Right cardiac atrium (tissue), 5 donors: ENCODE measurements at places on chromosomes 3 and 15.

GRCh38 chr15:35876762-35877161, 330.8 kb upstream of the DPH6 start:
- no peak for DNase-seq

- DNase-seq, result peak; percentile 60
These were observed 73.8 kb downstream of the ABTB1 start for GRCh38 chr3:127746400-127747057.

- no peak for DNase-seq
These were observed 223.8 kb downstream of the NTRK3 start for GRCh38 chr15:88032787-88033186.

- DNase-seq, result no peak
These were observed 64.5 kb downstream of the ZNF148 start for GRCh38 chr3:125310623-125311081.

DNA sequence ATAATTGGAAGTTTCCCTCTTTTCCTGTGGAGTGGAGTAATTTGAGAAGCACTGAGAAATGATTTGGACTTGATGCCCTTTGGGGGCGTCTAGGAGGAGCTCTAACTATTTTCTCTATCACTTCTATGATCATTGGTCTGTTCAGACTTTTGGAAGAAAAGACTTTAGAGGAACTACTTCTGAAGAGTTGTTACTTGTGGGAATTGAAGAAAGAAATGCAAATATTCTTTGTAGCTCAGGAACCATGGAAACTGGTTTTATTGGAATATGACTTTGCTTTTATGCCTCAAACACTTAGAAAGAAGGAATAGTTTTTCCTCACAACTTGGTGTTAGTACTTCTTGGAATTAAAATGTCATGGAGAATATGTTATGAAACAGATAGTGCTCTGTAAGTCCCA, 122.0 kb upstream of the ALDH1A3 start:
- DNase-seq, result no peak

- no peak for DNase-seq
These were observed 2.5 kb upstream of the KIF7 start for GRCh38 chr15:89657686-89658200.

GRCh38 chr3:159867372-159867771, 121.3 kb upstream of the IL12A start:
- no peak for DNase-seq

DNA sequence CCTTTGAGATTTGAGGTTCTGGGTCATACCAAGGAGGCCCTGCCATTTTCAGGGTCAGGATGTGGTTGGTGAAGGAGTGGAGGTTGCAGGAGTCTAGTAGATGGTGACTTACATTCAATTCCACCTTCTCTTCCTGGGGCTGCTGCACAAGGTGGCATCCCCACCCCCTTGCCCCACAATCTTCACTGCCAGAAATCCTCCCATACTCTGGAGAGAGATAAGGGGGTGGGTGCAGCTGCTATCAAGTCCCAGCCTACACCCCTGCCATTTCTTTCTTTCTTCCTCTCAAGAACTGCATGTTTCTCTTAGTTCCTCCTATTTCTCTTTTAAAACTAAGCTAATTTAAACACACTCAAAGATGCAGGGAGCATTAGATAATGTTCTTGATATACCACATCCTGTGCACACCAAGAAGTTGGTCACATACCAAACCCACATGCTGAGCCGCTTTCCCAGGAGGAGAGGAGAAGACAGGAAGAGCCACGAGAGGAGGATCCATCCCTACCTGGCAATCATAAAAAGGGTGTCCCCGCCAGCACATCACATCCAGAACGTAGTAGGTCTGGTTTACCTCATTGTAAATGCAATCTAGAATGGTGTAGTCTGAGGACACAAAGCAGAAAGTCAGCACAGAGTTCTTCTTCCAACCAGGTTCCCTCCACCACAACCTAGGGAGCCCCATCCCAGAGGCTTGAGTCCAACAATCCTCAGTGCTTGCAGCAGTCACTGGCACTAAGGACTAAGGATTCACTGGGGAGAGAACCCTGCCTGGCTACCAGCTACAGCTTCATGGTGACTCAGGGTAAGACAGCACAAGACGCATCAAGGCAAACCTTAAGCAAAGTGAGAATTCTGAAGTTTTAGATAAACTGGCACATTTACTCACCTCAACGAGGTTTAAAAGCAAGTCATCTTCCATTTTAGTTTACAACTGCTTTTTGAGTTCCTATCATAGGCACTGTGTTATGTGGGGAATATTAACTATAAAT, 18.5 kb downstream of the SNUPN start:
- DNase-seq, result no peak
